Activated CD4-positive, alpha-beta T cell treated with anti-CD3 and anti-CD28 coated beads, Interleukin-2, amount 50 U/mL, for 48 hours (primary cell): ENCODE measurements at places on chromosomes 6 and 20.
A peak's percentile ranks its signal among the peaks of the same experiment; 100 is the strongest.

DNA sequence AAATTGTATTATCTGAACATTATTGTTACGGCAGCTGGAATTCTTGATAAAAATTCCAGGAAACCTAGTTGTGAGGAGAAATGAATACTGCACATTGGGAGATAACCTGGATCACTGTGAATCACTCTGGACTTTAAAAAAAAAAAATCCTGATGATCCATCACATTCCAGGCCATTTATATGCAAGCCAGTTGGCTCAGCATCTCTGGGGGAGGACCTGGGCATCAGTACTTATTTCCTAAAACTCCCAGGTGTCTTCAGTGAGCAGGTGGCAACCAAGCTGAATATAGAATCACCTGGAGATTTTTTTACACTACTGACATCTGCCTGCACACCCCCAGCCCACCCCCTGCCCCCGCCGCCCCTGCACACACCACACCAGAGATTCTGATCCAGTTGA lies 39.1 kb upstream of the SIRT5 start:
- no peak for DNase-seq

- DNase-seq: no peak
These were observed 826.6 kb downstream of the MAFB start for GRCh38 chr20:39862470-39862891.

DNA sequence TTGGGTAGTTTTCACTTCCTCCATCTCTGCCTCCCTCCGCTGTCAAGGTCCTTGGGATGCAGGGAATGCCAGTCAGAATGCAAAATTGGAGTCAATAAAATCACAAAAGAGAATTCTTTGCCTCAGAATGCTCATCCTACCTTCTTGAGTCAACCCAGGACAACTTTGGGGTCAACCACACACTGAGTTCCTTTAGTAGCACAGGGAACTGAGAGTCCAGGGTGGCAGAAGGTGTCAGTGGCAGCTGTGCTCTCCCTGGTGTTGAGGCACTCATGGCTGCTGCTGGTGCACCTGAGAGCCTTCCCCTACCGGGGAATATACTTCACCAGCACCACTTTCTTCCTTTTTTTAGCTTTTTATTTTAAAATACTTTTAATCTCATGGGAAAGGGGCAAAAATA lies 829 bp upstream of the NOTCH4 start:
- no peak for DNase-seq

- DNase-seq: no peak
These were observed 6.4 kb downstream of the TPMT start for GRCh38 chr6:18148304-18149025.

- no peak for DNase-seq
These were observed 279.1 kb downstream of the UTRN start for GRCh38 chr6:144564202-144564601.

DNA sequence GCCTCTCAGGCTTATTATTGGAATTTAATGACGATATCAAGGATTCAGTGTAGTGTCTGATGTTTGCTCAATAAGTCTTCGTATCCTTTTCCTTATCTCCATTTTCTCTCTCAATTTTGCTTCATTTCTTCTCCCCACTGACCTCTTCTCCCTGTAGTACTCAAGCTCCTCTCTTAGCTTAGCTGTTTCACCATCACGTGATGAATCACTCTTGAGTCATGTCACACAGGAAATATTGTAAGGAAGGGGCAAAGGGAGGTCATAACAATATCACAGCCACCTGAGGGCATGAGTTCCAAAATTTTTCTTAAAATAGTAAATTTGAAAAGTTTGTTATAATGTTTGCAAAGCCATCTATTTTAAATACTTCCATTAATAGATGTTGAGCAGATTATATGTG lies 392.2 kb upstream of the MARCKS start:
- no peak for DNase-seq

- DNase-seq: no peak
These were observed 573.0 kb downstream of the CD109 start for GRCh38 chr6:74268815-74269599.

- DNase-seq: no peak
These were observed 940.6 kb downstream of the KIF16B start for GRCh38 chr20:15632680-15633079.

GRCh38 chr6:22036275-22036674 lies 260.6 kb downstream of the PRL start:
- no peak for DNase-seq

GRCh38 chr20:59515013-59515905 lies 89.1 kb upstream of the PHACTR3 start:
- DNase-seq: peak; percentile 53

- DNase-seq: no peak
These were observed 97.0 kb upstream of the JAG1 start for GRCh38 chr20:10770753-10771152.

DNA sequence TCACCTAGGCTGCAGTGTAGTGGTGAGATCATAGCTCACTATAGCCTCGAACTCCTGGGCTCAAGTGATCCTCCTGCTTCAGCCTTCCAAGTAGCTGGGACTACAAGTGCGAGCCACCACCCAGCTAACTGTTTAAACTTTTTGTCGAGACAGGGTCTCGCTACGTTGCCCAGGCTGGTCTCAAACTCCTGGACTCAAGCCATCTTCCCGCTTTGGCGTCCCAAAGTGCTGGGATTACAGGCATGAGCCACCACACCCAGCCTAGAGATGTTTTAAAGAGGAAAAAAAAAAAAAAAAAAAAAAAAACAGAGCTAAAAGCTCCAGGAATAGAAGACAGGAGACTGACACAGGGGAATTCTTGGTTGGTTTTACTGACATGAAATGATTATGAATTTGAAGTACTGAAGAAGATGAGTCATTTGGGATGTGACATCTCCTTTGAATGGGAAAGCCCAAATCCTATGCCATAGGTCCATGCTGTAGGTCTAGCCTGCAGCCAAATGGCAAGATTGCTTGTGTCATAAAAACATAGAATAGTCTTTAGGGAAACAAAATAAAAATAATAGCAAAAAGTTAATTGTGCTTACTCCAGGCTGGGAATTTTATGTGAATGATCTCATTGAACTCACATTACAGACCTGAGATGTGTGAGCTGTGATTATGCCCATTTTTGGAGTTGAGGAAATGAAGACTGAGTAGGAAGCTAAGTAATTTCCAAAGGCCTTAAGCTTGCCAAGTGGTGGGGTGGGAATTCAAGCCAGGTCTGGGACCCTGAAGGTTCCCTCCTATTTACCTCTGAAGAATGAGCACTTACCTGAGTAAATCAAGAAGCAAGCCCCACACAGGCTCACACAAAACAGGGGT lies 24.3 kb upstream of the NHSL1 start:
- no peak for DNase-seq

GRCh38 chr6:110357298-110357663 lies 868 bp downstream of the METTL24 start:
- DNase-seq: no peak

- DNase-seq: no peak
These were observed 654 bp downstream of the CST11 start for GRCh38 chr20:23451956-23452487.

GRCh38 chr6:117600008-117600743 lies 2.1 kb downstream of the GOPC start:
- DNase-seq: no peak

DNA sequence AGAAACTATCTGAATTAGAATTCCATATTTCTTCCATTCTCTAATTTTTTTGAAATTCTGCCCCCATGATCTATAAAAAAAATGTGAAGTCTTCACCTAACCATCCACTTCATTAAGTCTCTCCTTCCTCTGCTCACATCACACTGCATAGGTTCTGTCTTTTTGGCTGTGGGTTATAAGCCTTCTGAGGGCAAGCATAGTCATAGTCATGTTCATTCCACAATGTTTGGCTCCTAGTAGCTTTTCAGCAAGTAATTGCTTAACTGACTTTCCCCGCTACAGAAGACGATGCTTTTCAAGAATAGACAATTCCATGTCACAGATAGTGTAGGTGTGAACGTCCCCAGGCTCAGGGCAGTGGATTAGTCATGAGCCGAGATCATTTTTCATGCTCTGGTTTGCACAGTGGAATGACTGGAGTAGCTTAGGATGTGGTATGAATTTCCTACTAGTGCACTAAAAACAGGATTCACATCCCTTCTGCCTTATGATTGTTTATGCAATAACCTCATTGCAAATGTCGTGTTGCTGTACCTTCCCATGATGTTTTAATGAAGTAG lies 29.1 kb downstream of the WRNIP1 start:
- no peak for DNase-seq

GRCh38 chr20:35398660-35399144 lies 13.1 kb downstream of the UQCC1 start:
- no peak for DNase-seq

- DNase-seq: no peak
These were observed 1058.6 kb upstream of the FLRT3 start for GRCh38 chr20:15396026-15396425.

- no peak for DNase-seq
These were observed 123.2 kb upstream of the TMEM170B start for GRCh38 chr6:11414176-11414963.

GRCh38 chr20:48662711-48663110 lies 165.1 kb downstream of the PREX1 start:
- DNase-seq: no peak

GRCh38 chr6:130259557-130259956 lies 36.8 kb upstream of the SAMD3 start:
- no peak for DNase-seq

GRCh38 chr6:132760256-132760655 lies 2.6 kb upstream of the VNN2 start:
- no peak for DNase-seq

DNA sequence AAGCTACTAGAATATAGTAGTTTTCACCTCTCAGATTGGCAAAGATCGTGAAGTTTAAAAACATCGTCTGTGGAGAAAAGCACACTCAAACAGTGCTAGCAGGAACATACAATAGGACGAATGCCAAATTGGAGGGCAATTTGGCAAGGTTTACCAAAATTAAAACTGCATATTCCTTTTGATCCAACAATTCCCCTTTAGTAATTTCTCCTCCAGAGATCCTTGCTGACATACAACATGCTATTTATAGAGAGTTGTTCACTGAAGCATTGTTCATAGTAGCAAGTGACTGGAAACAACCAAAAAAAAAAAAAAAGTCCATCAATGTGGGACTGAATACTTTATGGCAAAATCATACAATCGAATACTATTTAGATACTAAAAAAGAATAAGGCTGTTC lies 202.2 kb downstream of the ATXN1 start:
- DNase-seq: no peak

DNA sequence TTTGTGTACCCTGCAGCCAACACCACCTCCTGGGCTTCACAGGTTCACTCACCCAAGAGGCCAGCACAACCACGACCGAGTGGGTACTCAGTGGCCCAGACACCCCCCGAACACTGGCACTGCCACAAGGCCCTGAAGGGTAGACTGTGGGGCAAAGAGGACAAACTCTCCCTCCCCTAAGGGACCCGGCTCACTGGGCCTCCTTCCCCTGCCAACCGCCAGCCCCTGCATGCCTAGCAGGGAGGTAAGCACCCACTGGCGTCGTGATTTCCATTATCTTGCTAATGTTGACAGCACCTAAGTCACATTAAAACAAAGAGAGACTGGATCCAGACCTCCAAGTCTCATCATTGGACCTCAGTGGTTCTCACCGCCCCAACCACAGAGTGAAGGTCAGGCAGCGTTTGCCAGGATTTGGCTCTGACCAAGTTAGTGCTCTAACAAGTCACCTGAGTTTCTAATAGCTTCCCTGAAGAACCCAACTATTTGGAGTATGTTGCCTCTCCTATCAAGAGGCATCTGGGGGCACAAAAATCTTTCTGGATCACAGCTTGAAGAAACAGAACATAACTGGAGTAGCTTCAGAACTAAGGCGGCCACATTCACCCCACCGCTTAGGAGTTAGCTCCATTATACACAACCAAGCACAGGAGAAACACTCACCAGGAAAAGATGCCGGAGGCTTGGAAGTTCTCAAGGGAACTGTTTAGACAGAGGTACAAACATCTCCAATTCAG lies 14.0 kb upstream of the APMAP start:
- no peak for DNase-seq

DNA sequence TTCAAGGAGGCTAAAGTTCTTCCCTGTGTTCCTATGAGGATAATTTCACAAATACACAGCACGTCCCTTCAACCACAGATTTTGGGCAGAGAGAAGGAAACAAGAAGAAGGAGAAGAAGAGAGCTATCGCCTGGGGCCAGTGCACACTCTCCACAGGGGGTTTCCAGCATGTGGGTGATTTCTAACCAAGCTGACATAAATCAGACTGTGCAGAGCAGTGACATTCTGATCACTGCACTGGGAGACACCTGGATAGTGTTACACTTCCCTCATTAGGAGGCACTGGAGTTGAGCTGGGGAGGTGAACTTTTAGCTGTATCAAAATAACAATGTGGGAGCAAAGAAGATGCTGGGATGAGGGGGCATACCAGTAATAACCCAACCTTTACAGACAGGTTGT lies 71.8 kb upstream of the CENPW start:
- no peak for DNase-seq

GRCh38 chr6:112216662-112217551 lies 37.5 kb downstream of the LAMA4 start:
- DNase-seq: no peak

GRCh38 chr20:39563349-39563748 lies 601.2 kb downstream of the DHX35 start:
- DNase-seq: no peak

GRCh38 chr6:123117145-123117908 lies 121.3 kb downstream of the CLVS2 start:
- no peak for DNase-seq

GRCh38 chr6:113818578-113818977 lies 38.6 kb upstream of the MARCKS start:
- no peak for DNase-seq

DNA sequence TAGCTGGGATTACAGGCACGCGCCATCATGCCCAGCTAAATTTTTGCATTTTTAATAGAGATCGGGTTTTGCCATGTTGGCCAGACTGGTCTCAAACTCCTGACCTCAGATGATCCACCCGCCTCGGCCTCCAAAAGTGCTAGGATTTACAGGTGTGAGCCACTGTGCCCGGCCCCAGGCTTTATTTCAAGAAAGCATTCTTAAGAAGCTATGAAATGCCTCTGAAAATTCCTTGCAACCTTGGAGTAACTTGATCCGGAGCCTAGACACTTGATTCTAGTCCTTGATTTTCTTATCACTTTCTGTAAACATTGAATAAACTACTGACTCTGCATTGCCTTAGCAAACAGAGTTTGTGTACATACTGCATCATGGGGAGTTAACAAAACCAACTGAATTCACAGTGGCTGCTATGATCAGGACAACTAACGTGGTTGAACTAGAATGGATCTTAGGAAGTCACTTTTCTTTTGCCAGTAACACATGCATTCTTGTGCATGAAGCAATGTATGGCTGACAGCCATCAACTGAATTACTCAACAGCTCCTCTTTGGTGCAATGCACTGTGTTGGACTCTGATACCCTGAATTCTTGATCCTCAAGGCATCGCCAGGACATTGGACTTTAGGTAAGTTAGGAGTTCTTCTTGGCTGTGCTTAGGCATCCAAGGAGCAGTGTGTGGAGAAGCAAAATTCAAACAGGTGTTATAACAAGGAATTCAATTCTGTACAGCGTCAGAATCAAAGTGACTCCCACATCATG lies 102.8 kb upstream of the TMEM170B start:
- no peak for DNase-seq

GRCh38 chr6:160973311-160974250 lies 18.0 kb upstream of the MAP3K4 start:
- DNase-seq: no peak

- DNase-seq: no peak
These were observed 127.0 kb upstream of the EDN1 start for GRCh38 chr6:12163149-12163548.
